Umbilical cord (tissue), 2 donors: ENCODE measurements at places on chromosomes 6 and 20. TPM values are rescaled to one million over a fixed set of nuclear protein-coding genes. Genes with fewer than 3 reads are reported as not detected.

Gene TCP11
- total RNA-seq = not detected

Gene SUMO4
- total RNA-seq = 17.3 TPM

Gene PTGIS
- total RNA-seq = 45.3 TPM

Gene SDC4
- 28.9 TPM for total RNA-seq

Gene FILIP1
- total RNA-seq = 79.2 TPM

Gene FAM217A
- 0.48 TPM for total RNA-seq

Gene HDGFL1
- 2.9 TPM for total RNA-seq

Gene AHI1
- 57.1 TPM for total RNA-seq

Gene ZNF451
- total RNA-seq = 154 TPM

Gene RBM24
- 25.0 TPM for total RNA-seq

Gene LY6G6D
- not detected for total RNA-seq

Gene RBM38
- 38.8 TPM for total RNA-seq

Gene C6orf52
- total RNA-seq = not detected

Gene SDCBP2
- total RNA-seq = 7.9 TPM

Gene TCF15
- total RNA-seq = 0.48 TPM

Gene WFDC10A
- not detected for total RNA-seq

Gene MARCKS
- 152 TPM for total RNA-seq

Gene ASIP
- not detected for total RNA-seq

Gene AKIRIN2
- total RNA-seq = 6.5 TPM

Gene LRRC73
- not detected for total RNA-seq

Gene PROKR2
- not detected for total RNA-seq

Gene YWHAB
- total RNA-seq = 57.5 TPM

Gene WFDC10B
- not detected for total RNA-seq

Gene ZNF391
- 1.7 TPM for total RNA-seq

Gene CFB
- total RNA-seq = 34.7 TPM

Gene WFDC2
- total RNA-seq = 9.9 TPM

Gene KIAA1755
- 4.3 TPM for total RNA-seq

Gene SYNE1
- total RNA-seq = 288 TPM

Gene PI16
- 16.1 TPM for total RNA-seq

Gene FLRT3
- 75.4 TPM for total RNA-seq

Gene SNRPB2
- 37.3 TPM for total RNA-seq

Gene RSPO3
- 1.2 TPM for total RNA-seq

Gene TRIM31
- 1.7 TPM for total RNA-seq

Gene AAR2
- 18.1 TPM for total RNA-seq

Gene FGD2
- 6.5 TPM for total RNA-seq

Gene CRIP3
- 5.5 TPM for total RNA-seq

Gene PTCRA
- total RNA-seq = 2.6 TPM

Gene LATS1
- 10.1 TPM for total RNA-seq

Gene PGC
- total RNA-seq = 0.96 TPM

Gene POM121L2
- total RNA-seq = not detected

Gene PDYN
- total RNA-seq = 1.4 TPM

Gene C6orf132
- total RNA-seq = 6.0 TPM

Gene ZNF831
- total RNA-seq = 0.96 TPM

Gene PAK5
- 3.1 TPM for total RNA-seq

Gene OR2J3
- 3.1 TPM for total RNA-seq

Gene C6orf58
- total RNA-seq = not detected

Gene CEP250
- 3.9 TPM for total RNA-seq

Gene VSTM2L
- not detected for total RNA-seq

Gene B3GALT4
- total RNA-seq = 7.7 TPM

Gene C20orf202
- total RNA-seq = 1.2 TPM

Gene GFOD1
- 5.5 TPM for total RNA-seq

Gene FAM184A
- 8.7 TPM for total RNA-seq
